K562 (cell line): ENCODE measurements at places on chromosomes 16 and 17. TPM values are rescaled to one million over a fixed set of nuclear protein-coding genes. Genes with fewer than 3 reads are reported as not detected.

The CES3 gene
- total RNA-seq = 2.2 and 2.8 TPM in 2 replicates

The UTP4 gene
- total RNA-seq = 140 and 145 TPM in 2 replicates

The FOXN1 gene
- total RNA-seq = not detected in 2 replicates

The SLC16A6 gene
- 0.16 and 0.42 TPM in 2 replicates for total RNA-seq

The FAM83G gene
- 9.1 and 10.3 TPM in 2 replicates for total RNA-seq

The ENPP7 gene
- total RNA-seq = not detected in 2 replicates

The RAPGEFL1 gene
- 3.6 and 4.1 TPM in 2 replicates for total RNA-seq

The FBXO39 gene
- not detected in 2 replicates for total RNA-seq

The SEC14L5 gene
- 0.22 TPM in 1 of 2 replicates, not detected in the other for total RNA-seq

The NPIPA8 gene
- 10.9 and 12.1 TPM in 2 replicates for total RNA-seq

The ST6GALNAC2 gene
- not detected in 2 replicates for total RNA-seq

The PSMD3 gene
- 232 and 251 TPM in 2 replicates for total RNA-seq

The MYH1 gene
- total RNA-seq = not detected in 2 replicates

The IGF2BP1 gene
- 291 and 318 TPM in 2 replicates for total RNA-seq

The C1QTNF8 gene
- total RNA-seq = not detected in 2 replicates

- no peak overlapping the region for H3K4me3 ChIP-seq
- peaks cover 49% of the 10 kb centered on the region; the same call in 1 of the 3 replicates for H3K36me3 ChIP-seq
- no peaks in the 10 kb centered on the region for H3K27me3 ChIP-seq
- H3K27ac ChIP-seq = no peak overlapping the region
- DNase-seq = no peak
Observed at GRCh38 chr17:80998118-80998747, 6.6 kb downstream of the CHMP6 start.

- H3K36me3 ChIP-seq = peaks cover 44% of the 10 kb centered on the region
- H3K27ac ChIP-seq = no peak overlapping the region
Observed at GRCh38 chr16:19515757-19516156, 6.1 kb downstream of the GDE1 start.

- no peaks in the 10 kb centered on the region for H3K36me3 ChIP-seq
- peaks cover 29% of the 10 kb centered on the region; the same call in 2 of the 3 replicates for H3K27me3 ChIP-seq
- H3K4me1 ChIP-seq = no peaks in the 10 kb centered on the region
- no peak overlapping the region for H3K27ac ChIP-seq
- no peak overlapping the region for H3K4me3 ChIP-seq
Observed at GRCh38 chr17:67585077-67585602, 132.6 kb upstream of the NOL11 start.

DNA sequence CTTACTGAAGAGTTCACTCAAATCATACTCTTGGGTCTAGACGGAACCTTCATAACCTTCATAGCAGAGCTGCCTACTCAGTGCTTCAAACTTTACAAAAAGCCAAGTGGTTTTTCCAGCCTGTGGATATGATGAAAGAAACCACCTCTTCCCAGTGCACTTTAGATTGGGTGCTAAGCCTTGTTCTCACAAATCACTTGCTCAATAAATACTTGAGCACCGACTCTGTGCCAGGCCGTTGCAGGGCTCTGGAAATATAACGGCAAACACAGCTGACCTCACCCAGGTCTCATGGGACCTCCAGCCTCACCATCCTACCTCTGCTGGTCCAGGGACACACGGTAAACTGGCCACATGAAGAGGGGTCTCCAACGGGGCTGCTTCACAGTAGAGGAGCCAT is 35.7 kb downstream of the CDRT4 start:
- H3K4me1 ChIP-seq = no peaks in the 10 kb centered on the region
- no peak overlapping the region for H3K4me3 ChIP-seq
- no peak overlapping the region for H3K27ac ChIP-seq

GRCh38 chr17:21183468-21183867 is 30.5 kb downstream of the TMEM11 start:
- no peaks in the 10 kb centered on the region for H3K4me1 ChIP-seq
- peaks cover 17% of the 10 kb centered on the region; the same call in 2 of the 3 replicates for H3K36me3 ChIP-seq
- no peaks in the 10 kb centered on the region for H3K27me3 ChIP-seq
- no peak for DNase-seq
- H3K4me3 ChIP-seq = no peak overlapping the region

- DNase-seq = no peak
- peaks cover 21% of the 10 kb centered on the region for H3K4me1 ChIP-seq
- H3K27me3 ChIP-seq = no peaks in the 10 kb centered on the region
- no peak overlapping the region for H3K27ac ChIP-seq
Observed at GRCh38 chr17:48539177-48539576, 5.7 kb downstream of the HOXB2 start.

GRCh38 chr17:22203208-22203715 is 510.9 kb downstream of the KCNJ18 start:
- no peak for DNase-seq
- H3K4me3 ChIP-seq = no peak overlapping the region
- H3K27ac ChIP-seq = no peak overlapping the region
- H3K36me3 ChIP-seq = peaks cover 46% of the 10 kb centered on the region; the same call in 2 of the 3 replicates
- H3K4me1 ChIP-seq = no peaks in the 10 kb centered on the region

DNA sequence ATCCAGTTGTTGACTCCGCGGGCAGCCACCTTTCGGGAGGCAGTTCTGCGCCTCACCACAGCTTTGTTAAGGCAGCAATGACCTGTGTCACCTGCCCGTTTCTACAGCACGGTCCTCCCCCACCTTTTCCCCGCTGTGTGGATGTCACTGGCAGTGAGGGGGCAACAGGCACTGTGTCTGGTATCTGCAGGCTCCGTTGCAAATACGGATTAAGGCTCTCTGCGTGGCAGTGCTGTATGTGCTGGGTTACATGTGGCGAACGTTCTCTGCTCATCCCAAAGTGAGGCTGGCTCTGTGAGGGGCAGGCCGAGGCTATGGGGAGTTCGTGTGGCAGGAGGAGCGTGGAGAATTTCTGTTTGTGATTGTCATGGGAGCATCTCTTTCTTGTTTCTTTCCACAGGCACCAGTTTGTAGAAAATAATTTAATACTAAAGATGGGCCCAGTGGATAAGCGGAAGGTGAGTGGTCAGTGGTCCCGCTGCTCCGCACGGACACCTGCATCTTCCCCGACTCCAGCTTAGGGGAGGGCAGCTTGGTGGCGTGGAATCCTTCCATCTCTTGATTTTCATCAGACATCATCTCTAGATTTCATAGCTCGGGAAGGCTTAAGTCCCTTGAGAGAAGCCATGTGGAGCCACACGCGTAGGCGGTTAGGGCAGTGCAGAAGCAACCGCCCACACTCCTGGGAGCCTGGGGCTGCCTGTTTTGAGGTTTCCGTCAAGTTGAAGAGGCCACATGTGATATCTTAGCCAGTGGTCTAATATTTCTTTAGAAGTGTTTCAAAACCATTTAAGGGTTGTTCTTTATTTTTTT is 57.8 kb downstream of the PDPK1 start:
- no peak for DNase-seq
- H3K4me1 ChIP-seq = peaks cover 8% of the 10 kb centered on the region; the same call in 1 of the 2 replicates
- no peak overlapping the region for H3K4me3 ChIP-seq
- peaks cover 45% of the 10 kb centered on the region for H3K36me3 ChIP-seq
- no peak overlapping the region for H3K27ac ChIP-seq

DNA sequence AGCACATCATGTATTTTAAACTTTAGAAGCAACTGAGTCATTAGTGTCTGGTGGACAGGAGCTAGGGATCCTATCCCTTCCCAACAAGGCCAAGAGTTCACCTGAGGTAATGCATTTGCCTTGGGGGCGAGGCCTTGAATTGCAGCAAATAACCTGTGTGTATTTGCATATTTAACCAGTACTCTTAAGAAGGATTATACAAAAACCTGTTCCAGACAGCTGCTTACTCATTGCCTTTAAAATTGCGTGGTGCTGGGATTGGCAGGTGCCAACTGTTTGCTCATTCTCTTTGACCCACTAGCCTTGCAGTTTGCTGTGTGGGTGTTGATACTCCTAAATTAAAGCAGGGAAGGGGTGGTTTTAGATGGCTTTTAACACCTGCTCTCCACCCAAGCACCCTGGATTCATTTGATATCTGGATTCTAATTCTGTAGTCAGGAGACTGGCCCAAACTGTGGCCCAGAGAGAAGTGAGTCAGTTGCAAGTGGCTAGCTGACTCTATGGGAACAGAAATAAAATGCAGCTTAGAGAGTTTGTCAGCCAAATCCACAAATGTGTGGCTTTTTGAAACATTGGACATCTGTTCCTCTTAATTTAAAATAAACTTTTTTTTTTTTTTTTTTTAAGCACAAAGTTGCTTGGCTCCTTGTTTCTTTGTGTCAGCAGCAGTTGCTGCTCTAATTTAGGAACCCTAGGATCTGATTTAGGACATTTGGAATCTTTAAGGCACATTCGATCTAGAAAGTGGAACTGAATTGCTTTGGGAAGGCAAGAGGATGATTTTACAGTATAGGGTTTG is 46.9 kb downstream of the TUBD1 start:
- H3K27me3 ChIP-seq = no peaks in the 10 kb centered on the region
- peaks cover 15% of the 10 kb centered on the region for H3K36me3 ChIP-seq
- H3K4me1 ChIP-seq = peaks cover 20% of the 10 kb centered on the region
- DNase-seq = peak; percentile 45
- H3K4me3 ChIP-seq = no peak overlapping the region
- peak overlapping the region; percentile 20; the same call in 1 of the 3 replicates for H3K27ac ChIP-seq

GRCh38 chr17:75856062-75856756 is 1.1 kb upstream of the WBP2 start:
- DNase-seq = no peak
- peaks cover 31% of the 10 kb centered on the region for H3K4me1 ChIP-seq

DNA sequence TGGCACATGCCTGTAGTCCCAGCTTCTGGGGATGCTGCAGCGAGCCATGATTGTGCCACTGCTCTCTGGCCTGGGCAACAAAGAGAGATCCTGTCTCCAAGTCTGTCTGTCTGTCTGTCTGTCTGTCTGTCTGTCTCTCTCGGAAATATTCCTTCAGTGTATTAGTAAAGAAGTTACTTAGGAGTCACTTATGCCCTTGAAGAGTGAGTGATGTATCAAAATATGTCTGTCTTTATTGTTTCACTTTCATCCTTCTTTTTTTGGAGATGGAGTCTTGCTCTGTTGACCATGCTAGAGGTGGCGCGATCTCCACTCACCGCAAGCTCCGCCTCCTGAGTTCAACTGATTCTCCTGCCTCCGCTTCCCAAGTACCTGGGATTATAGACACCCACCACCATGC is 410.5 kb downstream of the WWOX start:
- no peak overlapping the region for H3K4me3 ChIP-seq
- no peak for DNase-seq
- H3K4me1 ChIP-seq = no peaks in the 10 kb centered on the region

GRCh38 chr16:57503366-57503765 is 17.1 kb upstream of the DOK4 start:
- H3K4me1 ChIP-seq = peaks cover 10% of the 10 kb centered on the region; the same call in 2 of the 3 replicates
- DNase-seq = peak; percentile 48
- no peak overlapping the region for H3K27ac ChIP-seq
- no peak overlapping the region for H3K4me3 ChIP-seq
- H3K27me3 ChIP-seq = no peaks in the 10 kb centered on the region; the same call in 2 of the 3 replicates

GRCh38 chr16:85663891-85664321 is 24.8 kb downstream of the GINS2 start:
- H3K27me3 ChIP-seq = no peaks in the 10 kb centered on the region
- H3K4me1 ChIP-seq = peaks cover 8% of the 10 kb centered on the region; the same call in 1 of the 2 replicates
- DNase-seq = no peak
- peaks cover 99% of the 10 kb centered on the region for H3K36me3 ChIP-seq
- H3K4me3 ChIP-seq = no peak overlapping the region

- H3K27ac ChIP-seq = no peak overlapping the region
- DNase-seq = no peak
- H3K36me3 ChIP-seq = no peaks in the 10 kb centered on the region
- H3K4me3 ChIP-seq = no peak overlapping the region
- no peaks in the 10 kb centered on the region for H3K4me1 ChIP-seq
- no peaks in the 10 kb centered on the region for H3K27me3 ChIP-seq
Observed at GRCh38 chr17:27396045-27396444, 60.2 kb upstream of the KSR1 start.

GRCh38 chr17:8914554-8914953 is 47.1 kb upstream of the PIK3R6 start:
- H3K4me3 ChIP-seq = no peak overlapping the region
- no peak overlapping the region for H3K27ac ChIP-seq
- DNase-seq = no peak
- H3K27me3 ChIP-seq = peaks cover 49% of the 10 kb centered on the region

DNA sequence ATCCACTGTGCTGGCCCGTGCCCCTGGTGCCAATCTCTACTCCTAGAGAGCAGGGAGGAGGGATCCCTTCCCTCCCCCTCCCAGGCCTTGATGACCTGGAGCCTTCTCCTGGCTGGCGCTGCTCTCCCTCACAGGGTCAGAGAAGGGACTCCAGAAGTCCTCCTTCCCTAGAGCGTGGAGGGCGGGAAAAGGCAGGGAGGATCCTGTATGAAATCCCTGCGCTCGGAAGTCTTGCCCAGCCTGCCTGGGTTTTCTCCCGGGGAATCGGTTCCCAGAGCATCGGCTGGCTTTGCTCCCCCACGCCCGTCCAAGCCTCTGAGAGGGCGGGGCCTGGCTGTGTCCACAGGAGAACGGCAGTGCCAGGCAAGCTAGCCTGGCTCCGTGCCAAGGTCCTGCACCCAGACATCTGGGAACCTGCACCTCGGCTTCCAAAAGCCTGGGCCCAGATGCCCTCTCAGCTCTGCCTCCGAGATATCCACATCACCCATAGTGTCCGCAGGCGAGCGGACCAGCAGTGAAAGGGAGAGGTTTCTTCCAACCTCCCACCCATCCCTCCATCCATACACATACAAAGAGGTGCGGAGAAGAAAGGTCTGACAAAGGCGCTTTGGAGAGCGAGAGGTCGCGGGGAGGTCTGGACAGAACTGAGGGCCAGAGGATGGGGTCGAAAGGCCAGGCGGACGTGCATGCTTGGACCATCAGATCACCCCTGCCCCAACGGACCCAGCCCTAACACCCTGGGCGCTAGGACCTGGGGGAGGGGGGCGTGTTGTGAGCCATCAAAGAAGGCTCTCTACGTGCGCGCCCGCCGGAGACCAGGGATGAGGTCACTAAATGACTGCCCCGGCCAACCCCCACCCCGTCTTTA is 1.1 kb downstream of the MPP2 start:
- H3K27me3 ChIP-seq = peaks cover 27% of the 10 kb centered on the region
- DNase-seq = peak; percentile 31
- no peak overlapping the region for H3K4me3 ChIP-seq
- no peaks in the 10 kb centered on the region; the same call in 2 of the 3 replicates for H3K4me1 ChIP-seq

DNA sequence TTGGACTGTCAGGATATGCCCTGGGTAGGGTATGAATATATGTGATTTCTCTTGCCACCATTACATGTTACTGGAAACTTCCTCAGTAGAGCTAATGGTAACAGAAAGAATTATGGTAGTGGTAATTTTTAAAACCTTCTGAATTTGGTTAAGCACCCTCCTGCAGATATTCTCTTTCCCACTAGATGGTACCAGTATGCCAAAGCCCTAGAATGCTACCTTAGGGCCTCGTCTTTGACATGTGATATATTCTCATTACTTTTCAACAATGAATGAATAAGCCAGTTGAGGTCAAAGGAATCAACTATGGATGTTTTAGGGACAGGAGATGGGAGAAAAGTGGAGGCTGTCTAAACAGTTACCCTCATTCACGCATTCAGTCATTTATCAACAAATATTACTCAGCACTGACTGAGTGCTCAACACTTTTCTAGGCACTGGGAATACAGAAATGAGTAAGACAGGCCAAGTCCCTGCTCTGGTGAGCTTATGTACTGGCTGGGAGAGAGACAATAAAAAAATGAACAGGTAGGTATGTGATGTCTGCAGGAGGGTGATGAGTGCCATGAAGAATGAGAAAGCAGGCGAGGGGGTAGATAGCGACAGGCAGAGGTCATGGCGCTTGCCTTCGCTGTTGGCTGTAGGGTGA is 14.7 kb downstream of the CDH13 start:
- H3K36me3 ChIP-seq = no peaks in the 10 kb centered on the region
- no peaks in the 10 kb centered on the region for H3K27me3 ChIP-seq
- H3K27ac ChIP-seq = no peak overlapping the region
- no peak for DNase-seq
- no peak overlapping the region for H3K4me3 ChIP-seq
